Left kidney (tissue), 8 donors: ENCODE measurements at places on chromosomes 12 and 14. TPM values are rescaled to one million over a fixed set of nuclear protein-coding genes. Genes with fewer than 3 reads are reported as not detected.

ERBB3 gene
- 111 TPM for polyA plus RNA-seq

BIN2 gene
- polyA plus RNA-seq = 3.2 TPM

TMEM233 gene
- 1.7 TPM for polyA plus RNA-seq

KRT86 gene
- polyA plus RNA-seq = not detected

SIX6 gene
- not detected for polyA plus RNA-seq

DBX2 gene
- 0.08 TPM for polyA plus RNA-seq

DNA sequence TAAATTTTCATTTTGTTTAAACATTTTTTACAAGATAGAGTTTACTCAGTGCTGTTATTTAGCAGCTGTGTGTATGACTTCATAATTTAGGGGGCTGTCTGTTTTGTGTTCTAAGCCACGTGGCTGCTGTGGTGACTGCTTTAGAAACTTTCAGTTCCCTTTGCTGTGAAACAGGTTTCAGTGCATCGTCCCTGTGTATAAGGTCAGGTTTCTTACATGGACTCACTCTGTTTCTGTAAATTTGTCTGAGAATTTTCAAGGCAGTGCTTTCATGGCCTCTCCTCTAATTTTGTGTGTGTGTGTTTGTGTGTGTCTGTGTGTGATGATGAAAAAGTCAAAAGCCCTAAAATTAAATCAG lies 32.4 kb downstream of the BICD1 start:
- no peak for DNase-seq

- DNase-seq = no peak
Observed at GRCh38 chr14:69247676-69248440, 12.1 kb upstream of the GALNT16 start.

- DNase-seq = no peak
Observed at GRCh38 chr14:90503582-90503981, 106.8 kb downstream of the CALM1 start.

DNA sequence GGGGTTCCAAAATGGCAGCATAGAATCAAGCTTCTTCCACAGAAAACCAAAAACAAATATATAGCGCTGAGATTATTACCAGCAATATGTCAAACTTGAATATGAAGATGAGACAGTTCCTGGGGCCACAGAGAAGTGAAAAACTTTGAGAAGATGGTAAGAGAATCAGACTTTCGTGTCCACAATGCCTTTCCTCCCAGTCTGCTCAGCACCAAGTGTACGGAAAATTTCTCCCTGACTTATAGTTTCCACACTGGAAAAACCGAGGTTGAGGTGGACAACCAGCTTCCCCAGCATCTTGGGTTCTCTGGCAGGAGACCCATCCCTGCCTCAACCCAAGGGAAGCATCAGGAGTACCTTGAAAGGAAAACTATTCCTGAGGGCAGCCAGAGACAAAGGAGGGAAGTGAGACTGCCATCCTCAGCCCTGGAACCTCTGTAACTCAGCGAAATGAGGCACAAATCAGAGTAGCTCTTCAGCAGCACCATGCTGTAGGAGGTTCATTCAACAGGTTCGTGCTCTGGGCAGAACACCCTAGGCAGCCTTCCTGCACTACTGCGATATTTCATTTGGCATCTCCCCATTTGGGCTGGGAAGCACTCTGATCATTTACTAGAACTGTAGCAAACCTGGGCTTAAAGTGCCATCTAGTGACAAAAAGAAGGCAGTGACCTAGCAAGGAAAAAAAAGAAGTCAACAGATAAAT lies 52.4 kb upstream of the CAPRIN2 start:
- peak; percentile 53 for DNase-seq

DNA sequence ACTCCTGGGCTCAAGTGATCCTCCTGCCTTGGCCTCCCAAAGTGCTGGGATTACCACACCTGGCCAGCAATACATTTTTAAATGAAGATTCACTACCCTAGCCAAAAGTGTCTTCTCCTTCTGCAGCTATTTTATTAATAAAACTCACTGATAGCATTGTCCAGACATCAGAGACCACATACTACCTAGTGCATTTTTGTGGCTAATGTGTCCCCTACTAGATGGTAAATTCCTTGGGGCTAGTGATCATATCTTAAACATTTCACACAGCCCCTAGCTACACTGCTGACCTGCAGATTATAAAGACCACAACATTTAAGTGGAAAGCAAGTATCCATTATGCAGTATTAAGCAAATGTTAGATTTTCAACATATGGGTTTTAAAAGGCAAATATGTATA lies 17.0 kb downstream of the DTD2 start:
- no peak for DNase-seq

GRCh38 chr12:128236525-128236924 lies 30.4 kb upstream of the TMEM132C start:
- DNase-seq = no peak

GRCh38 chr14:34372786-34373185 lies 89.3 kb downstream of the SPTSSA start:
- DNase-seq = no peak

- DNase-seq = peak; percentile 53
Observed at GRCh38 chr14:98069712-98070171, 1202.3 kb downstream of the BCL11B start.

GRCh38 chr12:85130646-85131045 lies 94.5 kb downstream of the LRRIQ1 start:
- no peak for DNase-seq

DNA sequence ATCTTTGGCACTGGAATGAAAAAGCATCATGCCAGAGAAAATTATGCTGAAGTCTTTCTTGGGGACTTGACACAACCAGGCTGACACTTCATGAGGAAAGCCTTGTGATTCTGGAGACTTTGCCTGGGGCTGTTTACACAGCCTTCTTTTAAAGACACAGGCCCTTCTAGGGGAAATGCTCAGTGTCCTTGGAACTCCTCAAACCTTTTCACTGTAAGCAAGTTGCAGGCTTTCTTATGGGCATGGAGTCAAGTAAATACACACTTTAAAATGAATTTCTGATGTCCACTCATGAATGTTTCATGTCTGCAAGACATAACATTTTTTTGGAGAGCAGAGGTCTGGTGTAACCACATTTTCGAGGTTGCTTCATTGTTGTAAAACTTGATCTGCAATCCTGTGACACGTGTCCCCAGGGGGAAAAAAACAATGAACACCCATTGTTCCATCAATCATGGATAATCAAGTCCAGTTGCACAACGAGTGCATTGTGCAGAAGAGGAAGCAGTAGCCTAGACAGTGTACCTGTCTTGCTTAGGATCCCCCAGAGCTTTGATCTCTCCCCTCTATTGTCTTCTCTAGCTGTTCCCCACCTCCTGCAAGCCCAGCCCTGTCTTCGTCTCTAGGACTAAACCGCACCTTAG lies 155.1 kb upstream of the PRICKLE1 start:
- no peak for DNase-seq

DNA sequence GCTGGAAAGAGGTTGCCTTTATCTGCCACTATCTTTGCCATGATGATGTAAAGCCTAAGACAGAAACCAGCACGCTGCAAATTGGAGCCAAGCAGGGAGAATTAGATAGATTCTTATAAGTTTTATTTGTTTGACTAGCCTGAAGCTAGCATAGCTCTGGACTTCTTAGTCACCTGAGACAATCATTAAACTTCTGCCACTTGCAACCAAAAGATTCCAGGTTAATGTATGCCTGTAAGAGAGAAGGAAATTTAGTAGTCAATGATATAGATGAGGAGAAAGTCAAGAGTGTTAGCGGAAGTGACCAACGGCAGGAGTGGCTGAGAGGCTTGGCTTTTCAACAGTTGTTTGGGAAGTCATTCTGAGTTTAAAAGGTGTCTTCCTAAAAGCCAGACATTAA lies 1106.6 kb downstream of the VRK1 start:
- no peak for DNase-seq

DNA sequence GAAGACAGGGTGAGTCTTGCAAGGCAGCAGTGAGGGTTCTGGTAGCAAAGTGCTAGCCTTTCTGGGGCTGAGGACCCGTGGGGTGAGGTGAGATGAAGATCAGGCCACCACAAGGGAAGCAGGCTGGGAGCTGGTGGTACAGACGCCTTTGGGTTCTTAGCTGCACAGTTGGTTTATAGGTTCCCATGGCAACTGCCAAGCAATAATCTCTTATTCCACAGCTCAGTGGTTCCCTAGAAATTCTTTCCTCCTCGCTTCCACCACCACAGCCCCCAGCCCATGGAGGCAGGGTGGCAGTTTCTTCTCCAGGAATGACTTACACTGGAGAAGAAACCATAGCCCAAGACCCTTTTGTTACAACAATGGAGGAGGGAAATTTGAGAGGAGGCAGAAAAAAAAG lies 82.1 kb downstream of the CMKLR1 start:
- DNase-seq = no peak
